ENCODE measurements at places on chromosomes 16 and 17.

DNA sequence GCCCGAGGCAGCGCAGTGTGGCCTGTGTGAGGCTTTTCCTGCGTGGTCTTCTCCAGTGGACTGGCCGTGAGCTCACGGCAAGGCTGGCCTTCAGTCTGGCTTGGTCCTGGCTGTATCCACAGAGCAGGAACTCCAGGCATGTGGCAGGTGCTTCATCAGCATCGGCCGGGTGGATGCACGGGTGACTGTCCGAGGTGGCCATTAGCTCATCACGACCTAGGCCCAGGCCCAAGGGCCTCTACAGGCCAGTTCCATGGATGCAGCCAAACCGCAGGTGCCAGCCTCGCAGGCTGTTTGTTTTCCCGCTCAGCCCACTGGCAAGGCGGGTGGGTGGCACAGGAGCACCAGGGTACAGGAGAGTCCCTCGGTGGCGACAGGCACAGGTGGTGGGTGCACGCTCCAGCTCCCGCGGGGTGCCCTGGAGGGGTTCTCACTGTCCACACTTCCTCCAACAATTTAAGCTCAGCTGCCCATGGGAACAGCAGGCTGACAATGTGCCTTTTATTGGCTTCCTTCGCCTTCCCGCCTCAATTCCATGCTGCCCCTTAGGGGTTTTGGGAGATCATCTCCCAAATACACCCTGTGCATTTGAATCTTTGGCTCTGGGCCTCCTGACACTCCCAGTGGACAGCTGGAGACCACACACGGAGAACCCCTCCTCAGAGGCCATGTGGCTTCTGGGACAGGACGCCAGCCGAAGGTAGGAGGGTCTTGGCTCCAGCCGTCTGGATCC lies 33.0 kb downstream of the ENGASE start:
- no peak for DNase-seq

- no peak for DNase-seq
Observed at GRCh38 chr16:52283018-52283417, 263.9 kb downstream of the TOX3 start.

- DNase-seq: no peak
Observed at GRCh38 chr17:66518677-66519076, 216.3 kb downstream of the PRKCA start.

DNA sequence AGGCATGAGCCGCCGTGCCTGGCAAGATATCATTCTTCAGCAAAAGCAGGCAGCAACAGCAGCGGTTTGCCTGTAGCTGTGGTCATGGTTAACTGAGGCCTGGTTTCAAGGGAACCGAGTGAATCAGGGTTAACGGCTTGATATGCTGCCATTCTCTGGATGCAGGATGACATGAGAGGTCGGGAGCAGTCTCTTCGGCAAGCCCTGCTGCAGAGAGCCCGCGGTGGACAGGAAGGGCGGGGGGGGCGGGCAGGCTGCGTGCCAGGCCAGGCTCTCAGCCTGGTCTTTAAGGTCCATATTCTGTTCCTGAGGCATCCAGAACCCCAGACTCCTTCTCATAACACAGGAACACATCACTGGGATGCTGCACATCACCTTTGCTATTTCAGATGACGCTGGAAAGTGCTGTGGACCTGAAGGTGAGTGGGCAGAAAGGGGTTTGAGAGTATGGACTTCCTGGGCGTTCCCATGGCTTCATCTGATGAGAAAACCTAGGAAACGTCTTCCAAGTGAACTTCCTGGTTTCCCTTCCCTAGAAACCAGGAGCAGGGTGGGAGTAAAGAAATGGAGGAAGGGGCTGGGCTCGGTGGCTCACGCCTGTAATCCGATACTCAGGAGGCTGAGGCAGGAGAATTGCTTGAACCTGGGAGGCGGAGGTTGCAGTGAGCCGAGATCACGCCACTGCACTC lies 165.6 kb upstream of the RPH3AL start:
- DNase-seq: no peak

DNA sequence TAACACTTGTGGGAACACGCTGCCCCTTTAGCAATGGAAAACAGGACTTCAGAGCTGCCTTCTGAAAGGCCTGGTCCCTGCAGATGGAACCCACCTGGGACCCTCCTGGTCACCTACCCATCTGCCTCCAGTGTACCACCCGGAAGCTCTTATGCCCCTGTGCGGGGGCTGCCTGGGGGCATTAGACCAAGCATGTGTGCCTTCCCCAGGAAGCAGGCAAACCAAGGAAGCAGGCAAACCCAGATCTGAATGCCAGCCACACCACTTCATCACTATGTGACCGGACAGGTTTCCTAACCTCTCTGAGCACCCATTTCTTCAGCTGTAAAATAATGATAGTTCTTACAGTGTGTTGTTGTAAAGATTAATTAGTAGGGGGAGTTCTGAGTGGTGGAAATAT lies 20.8 kb upstream of the LRRC37A3 start:
- DNase-seq: no peak

- no peak for DNase-seq
Observed at GRCh38 chr17:56231693-56232092, 78.4 kb downstream of the ANKFN1 start.

GRCh38 chr16:75053791-75054555 lies 55.1 kb downstream of the ZNRF1 start:
- DNase-seq: peak; percentile 26

- DNase-seq: peak; percentile 61
Observed at GRCh38 chr16:80433623-80434022, 107.2 kb upstream of the DYNLRB2 start.

GRCh38 chr17:78307887-78308638 lies 51.8 kb downstream of the SOCS3 start:
- no peak for DNase-seq

DNA sequence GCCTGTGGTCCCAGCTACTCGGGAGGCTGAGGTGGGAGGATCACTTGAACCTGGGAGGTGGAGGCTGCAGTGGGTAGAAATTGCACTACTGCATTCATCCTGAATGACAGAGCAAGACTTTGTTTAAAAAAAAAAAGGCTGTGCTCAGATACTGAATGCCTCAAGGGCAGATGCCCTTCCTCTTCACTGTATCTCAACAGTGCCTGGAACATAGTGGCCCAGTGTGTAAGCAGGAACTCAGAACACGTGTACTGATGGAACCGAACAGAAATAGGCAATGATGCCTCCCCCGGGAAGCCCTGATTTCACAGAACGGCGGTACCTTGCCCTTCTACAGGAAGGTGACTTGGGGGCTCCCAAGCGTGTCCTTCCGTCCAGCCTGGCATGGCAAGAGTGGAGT lies 46.8 kb downstream of the PLXDC1 start:
- DNase-seq: no peak

GRCh38 chr16:72241008-72241407 lies 69.1 kb upstream of the PMFBP1 start:
- DNase-seq: no peak

GRCh38 chr16:50655558-50656055 lies 25.5 kb downstream of the SNX20 start:
- DNase-seq: no peak

DNA sequence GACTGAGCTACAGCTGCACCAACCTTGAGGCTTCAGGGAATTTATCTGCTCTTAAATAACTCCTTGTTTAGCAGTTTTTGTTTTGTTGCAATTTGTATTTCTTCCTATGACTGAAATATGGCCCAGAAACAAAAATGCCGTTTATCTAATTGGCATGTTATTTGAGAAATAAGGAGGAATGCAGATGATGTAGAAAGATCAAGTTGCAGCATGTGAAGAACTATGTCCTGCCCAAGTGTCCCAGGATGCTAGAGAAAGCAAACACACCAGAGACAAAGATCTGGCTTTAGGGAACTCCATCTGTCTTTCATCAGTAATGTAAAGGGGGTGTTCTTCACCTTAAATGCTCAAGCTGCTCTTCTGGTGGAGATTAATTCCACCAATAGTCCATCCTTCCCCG lies 29.7 kb downstream of the USP31 start:
- peak; percentile 27 for DNase-seq

GRCh38 chr17:48441231-48441711 lies 11.3 kb upstream of the SKAP1 start:
- DNase-seq: no peak

GRCh38 chr17:74452033-74452840 lies 14.2 kb upstream of the CD300A start:
- no peak for DNase-seq

GRCh38 chr16:74666425-74667254 lies at the start of gene RFWD3:
TSS of gene RFWD3 (minus strand) at chr16:74666877. CDS start at chr16:74661449, 5,428 bp downstream.
- peak; percentile 98 for DNase-seq

- DNase-seq: no peak
Observed at GRCh38 chr17:58308985-58309917, 19.3 kb downstream of the TSPOAP1 start.

DNA sequence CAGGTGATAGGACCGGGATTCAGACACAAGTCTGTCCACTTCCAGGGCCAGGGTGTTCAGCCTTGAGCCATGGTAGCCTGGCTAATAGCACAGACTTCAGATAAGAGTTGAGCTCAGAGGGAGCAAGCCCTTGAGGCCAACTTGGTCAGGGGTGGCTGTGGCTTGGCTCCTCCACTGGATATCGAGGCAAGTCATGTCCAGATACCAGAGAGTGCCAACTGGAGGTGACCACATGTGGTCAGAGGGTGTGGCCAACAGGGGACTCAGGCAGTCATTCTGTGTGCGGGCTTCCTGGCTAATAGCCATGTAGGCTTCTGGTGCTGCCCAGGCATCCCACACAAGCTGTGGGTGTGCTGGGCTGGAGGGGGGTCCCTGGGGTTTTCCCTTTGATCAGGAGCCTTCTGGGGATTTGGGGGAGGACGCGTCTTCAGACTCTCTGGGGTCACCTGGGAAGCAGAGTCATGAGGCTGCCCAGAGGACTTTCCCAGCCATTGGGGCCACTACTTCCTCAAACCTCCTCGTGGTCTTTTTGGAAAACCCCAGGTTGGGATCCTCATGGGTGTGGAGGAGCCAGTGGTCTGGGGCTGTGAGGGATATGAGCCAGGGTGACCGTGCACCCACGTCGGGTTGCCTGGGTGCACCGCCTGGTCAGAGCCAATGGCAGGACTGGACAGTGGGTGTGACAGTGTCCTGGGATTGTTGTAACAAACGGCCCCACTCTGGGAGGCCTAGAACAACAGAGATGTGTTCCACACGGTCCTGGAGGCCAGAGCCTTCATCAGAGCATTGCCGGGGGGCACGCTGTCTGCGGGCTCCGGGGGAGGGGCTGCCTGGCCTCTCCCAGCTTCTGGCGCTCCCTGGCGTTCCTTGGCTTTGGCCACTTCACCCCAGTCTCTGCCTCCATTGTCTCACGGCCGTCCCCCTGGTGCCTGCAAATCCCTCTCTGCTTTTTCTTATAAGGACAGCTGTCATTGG lies 25.0 kb downstream of the COX4I1 start:
- DNase-seq: no peak

GRCh38 chr17:8697323-8697741 lies 47.3 kb downstream of the CCDC42 start:
- no peak for DNase-seq

GRCh38 chr17:82713071-82713723 lies 3.3 kb upstream of the FN3KRP start:
- DNase-seq: no peak

DNA sequence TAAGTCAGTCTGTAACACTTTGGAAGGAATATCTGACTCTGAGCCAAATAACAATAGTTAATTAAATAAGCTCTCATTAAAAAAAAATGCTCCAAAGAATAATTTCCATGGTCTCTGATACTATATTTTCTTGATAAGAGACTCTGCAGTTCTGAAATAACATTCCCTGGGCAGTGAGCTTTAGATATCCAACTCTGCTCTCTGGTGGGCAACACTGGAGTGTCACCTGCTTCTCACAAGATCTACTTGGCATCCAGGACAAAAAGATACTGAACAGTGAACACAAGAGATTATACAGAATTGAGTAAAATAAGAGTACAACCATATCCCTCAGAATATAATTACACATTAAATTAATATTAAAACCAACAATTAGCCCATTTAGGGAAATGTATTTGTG lies 13.7 kb downstream of the BLMH start:
- DNase-seq: peak; percentile 5

DNA sequence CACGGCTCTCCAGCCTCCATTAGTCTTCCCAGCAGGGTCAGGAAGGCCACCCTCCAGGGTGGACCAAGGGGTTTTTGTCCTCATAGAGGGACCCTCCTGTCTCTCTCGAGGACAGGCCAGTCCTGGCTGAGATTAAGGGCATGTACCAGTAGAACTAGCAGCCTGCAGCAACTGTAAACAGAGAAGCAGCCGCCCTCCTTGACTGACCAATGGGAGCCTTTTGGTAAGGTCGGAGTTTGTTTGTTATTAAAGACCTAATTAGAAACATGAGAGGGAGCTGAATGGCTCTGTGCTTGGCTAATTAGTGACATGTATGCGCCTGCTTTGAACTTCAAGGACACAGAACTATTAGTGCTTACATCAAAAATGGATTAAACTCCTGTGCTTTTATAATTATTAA lies 80.0 kb downstream of the CCDC182 start:
- no peak for DNase-seq

DNA sequence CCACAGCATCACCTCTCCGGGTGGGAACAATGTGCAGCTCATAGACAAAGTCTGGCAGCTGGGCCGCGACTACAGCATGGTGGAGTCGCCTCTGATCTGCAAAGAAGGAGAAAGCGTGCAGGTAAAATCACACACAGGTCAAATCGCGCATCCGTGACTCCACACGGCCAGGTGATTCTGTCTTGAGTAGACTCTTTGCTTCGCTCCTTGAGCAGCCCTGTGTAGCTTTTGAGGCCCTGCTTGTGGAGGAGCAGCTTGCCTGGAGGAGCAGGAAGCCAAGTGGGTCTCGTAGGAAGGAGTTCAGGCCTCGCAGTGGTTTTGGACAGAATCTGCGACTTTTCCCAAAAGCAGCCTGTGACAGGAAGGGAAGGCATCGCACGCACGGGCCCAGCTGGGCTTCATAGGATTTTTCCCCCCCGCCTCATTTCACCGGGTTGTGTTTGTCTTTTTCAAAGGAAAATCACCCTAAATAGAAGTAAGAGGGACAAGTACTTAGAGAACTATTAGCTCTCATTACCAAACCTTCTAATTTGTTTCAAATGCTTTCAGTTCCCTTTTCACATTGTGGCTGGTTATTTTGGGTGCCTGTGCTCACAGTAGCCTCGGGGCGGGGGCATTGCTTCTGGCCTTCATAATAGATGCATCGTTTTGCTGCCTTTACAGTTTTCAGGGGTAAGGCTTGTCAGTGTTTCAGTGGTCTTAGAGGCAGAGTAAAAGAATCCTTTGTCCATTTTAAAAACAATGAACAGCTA lies 71.5 kb downstream of the SEC14L1 start:
- DNase-seq: no peak

DNA sequence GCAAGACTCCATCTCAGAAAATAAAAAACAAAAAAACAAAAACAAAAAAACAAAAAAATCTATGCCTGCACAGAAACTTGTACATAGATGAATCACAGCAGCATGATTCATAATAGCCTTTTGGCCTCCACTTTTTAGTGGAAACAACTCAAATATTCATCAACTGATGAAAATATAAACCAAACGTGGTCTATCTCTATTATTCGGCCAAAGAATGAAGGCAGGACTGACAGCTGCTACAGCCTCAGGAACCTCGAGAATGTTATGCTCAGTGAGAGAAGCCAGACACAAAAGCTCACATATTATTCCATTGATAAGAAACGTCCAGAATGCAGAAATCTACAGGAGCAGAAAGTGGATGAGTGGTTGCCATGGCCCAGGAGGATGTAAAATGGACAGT lies 19.8 kb downstream of the PPL start:
- no peak for DNase-seq

- DNase-seq: no peak
Observed at GRCh38 chr17:13086142-13086769, 68.4 kb upstream of the ELAC2 start.
